ENCODE measurements at places on chromosomes 11 and 22.
A peak's percentile ranks its signal among the peaks of the same experiment; 100 is the strongest.

GRCh38 chr11:6419009-6419631, at the start of gene APBB1:
TSS of gene APBB1 (minus strand) at chr11:6419094. CDS start at chr11:6411347, 7,747 bp downstream.
- DNase-seq: peak; percentile 86

GRCh38 chr11:122375687-122376399, 259.8 kb upstream of the BLID start:
- no peak for DNase-seq

DNA sequence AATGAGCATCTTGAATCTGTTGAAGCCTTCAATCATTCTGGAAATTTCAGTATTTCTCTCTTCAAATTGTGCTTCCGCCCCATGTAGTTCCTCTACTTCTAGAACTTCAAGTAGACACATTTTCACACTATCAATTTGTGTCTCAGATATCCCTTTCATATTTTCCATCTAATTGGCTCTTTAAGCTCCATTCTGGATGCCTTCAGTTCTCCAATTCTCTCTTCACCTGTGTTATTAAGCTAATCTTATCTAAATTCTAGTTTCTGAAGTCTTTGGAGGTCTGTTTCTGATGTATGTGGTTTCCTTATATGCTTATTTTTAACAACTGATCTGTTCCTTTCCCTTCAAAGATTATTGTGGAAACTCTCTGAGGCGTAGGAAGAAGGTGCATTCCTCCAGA, 36.3 kb downstream of the CSTF3 start:
- no peak for DNase-seq

DNA sequence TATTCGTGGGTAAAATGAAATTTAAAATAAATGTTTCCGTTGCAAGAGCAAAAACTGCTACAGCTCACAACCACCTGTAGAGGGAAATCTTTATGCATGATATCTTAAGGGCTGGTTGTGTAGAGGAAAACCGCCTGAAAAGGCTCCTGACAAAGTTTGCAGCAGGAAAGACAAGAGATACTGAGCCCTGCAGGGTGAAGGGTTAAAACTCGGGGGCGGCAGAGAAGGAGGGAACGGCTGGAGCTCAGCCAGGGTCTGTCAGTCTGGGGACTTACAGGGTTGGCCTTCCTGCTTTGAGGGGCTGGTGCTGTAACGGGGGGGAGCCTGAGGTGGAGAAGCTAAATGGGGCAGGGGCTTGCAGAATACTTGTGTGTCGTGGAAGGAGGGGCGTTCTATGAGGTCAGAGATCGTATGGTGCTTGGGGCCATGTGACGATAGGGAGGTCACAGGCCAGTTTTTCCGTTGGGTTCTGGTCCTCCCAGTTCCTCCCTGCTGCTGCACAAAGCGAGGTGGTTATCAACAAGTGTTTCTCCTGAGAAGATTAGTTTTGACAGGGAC, 122.9 kb upstream of the HSD17B12 start:
- DNase-seq: no peak

DNA sequence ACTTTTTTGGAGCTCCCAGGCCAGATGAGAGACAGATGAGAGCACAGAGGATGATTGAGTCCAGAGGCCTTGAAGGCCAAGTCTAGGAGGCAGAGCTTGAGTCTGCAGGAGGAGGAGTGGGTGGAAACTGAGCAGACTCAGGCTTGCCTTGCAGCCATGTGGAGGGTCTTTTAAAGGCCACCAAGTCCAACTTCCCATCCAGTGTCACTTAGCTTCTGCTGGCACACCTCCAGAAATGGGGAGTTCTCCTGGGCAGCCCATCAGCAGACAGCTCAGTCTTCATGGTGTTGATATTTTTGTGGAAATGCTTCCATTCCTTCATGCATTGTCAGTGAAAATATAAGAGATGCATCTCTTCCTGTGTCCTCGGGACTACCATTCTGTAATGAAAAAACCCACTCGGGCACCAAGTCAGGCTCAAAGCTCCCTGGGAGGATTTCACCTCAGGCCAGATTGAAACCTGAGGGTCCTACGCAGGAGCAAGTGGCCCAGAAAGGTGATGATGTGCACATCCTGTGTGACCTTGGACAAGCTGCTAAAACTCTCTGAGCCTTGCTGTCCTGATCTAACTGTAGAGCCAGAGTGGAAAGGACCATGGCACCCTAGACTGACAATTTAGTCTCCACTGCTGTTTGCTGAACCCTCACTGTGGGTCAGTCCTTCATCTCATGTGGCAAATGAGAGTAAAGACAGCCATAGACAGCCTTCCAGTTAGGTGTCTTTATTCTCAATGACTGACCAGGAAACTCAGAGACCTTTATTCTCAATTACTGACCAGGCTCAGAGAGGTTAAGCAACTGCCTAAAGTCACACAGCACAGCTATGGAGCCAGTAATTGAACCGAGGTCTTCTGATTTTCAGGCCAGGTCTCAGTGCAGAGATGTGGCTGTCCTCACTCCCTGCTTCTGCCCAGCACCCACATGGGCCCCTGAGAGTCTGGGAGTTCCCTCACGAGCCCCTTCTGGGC, 2.9 kb upstream of the LRRC32 start:
- DNase-seq: no peak

DNA sequence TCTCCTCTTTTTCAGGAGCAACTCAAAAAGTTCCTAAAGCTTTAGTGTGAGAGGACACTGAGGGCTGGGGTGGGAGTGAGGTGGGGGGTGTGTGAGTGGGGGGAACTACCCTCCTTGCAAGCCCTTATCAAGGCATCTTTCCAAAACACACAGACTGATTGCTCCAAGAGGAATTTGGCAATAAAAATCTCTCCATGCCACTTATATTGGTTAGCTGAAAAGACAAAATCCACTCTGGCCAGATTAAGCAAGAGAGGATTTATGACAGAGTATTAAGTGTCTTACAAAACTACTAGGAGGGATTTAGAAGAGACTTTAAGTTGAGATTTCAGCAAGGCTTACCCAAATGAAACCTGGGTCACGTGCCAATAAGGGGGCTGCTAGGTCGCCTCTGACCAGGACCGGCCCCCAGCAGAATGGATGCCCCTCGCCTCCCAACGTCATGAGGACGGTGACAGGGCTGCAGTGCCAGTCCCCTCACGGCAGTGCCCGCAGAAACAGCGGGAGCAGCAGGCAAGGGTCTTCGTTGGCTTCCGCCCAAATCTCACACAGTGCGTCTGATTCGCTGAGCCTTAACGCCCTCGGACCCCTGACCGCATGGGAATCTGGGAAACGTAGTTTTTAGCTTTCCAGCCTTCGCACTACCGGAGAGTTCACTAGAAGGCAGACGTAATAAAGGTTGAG, 22.1 kb upstream of the CTR9 start:
- no peak for DNase-seq

DNA sequence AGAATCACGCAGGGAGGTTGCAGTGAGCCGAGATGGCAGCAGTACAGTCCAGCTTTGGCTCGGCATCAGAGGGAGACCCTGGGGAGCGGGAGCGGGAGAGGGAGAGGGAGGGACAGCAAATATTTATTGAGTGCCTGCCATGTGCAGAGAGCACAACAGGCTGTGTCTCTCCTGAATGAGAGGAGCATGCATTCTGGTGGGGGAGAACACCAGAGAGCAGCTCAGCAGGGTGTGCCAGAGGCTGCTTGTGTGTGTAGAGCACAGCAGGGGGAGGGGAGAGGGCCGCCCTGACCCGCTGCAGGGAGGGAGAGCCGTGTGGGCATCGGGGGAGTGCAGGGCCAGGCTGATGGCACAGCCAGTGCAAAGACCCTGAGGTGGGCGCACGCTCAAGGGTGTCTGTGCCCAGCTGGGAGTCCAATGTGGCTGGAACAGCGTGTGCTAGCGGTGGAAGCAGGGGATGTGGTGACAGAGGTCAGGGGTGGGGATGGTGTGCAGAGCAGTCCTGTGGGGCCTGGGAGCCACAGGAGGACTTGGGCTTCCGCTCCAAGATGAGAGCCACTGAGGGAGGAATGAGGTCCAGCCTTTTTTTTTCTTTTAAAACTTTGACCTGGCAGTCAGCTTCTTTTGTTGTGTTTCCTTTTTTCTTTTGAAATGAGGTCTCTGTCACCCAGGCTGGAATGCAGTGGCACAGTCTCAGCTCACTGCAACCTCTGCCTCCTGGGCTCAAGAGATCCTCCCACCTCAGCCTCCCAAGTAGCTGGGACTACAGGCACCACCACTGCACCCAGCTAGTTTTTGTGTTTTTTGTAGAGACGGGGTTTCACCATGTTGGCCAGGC, 12.0 kb downstream of the PPIL2 start:
- no peak for DNase-seq

DNA sequence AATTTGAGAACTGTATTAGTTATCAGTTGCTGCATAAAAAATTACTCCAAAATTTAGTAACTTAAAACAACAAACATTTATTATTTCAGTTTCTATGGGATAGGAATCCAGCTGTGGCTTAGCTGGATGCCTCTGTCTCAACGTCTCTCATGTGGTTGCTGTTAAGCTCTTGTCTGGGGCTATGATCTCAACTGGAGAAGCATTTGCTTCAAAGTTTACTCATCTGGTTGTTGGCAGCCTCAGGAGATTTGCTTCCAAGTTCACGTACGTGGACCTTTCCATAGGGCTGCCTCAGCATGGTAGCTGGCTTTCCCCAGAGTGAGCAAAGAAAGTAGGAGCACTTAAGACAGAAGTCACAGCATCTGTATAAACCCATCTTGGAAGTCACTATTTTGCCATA, 144.9 kb upstream of the SESN3 start:
- no peak for DNase-seq

GRCh38 chr22:47695176-47695575, 932.7 kb downstream of the TBC1D22A start:
- no peak for DNase-seq

DNA sequence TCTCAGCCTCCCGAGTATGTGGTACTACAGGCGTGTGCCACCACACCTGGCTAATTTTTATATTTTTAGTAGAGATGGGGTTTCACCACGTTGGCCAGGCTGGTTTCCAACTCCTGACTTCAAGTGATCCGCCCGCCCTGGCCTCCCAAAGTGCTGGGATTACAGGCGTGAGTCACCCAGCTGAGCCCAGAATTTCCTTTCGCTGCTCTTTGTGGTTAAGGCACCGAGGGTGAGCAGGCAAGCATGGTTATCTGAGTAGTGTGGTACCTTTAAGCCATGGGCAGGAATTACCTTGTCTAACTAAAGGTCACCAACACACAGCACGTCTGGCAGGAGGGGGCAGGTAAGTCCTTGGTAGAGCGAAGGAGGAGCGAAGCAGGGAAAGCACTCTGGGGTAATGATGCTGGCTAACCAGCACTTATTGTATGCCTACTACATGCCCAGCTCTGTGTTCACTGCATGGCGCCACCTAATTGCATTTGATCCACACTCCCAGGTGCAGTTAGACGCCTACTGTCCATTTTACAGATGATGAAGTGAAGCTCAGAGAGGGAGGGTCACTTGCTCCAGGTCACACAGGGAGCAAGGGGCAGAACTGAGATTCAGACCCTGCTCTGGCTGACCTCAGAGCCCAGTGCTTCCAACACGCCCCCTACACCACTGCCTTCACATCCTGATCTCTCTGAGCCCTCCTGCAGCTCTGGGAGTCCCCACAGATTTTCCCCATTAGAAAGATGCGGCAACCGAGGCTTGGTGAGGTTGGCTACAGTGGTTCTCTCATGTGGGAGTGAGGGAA, 45.7 kb downstream of the TRIOBP start:
- DNase-seq: no peak

DNA sequence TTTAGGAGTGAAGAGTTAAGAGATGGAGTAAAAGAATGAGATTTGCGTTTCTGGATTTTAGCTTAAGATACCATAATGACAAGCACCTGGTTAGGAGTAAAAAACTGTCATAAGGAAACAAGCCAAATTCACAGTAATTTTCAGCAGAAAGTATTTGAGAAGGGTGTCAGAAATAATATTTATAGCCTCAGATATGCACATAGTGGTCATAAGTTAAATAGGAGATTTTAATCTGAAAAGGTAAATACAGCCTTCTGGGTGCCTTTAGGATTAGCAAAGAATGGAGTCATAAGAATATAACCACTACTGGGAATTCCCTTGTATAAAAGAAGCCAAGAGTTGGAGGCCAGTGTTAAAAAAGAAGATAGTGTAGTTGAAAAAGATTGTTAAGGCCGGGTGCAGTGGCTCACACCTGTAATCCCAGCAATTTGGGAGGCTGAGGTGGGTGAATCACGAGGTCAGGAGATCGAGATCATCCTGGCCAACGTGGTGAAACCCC, 160.1 kb downstream of the SWAP70 start:
- no peak for DNase-seq

DNA sequence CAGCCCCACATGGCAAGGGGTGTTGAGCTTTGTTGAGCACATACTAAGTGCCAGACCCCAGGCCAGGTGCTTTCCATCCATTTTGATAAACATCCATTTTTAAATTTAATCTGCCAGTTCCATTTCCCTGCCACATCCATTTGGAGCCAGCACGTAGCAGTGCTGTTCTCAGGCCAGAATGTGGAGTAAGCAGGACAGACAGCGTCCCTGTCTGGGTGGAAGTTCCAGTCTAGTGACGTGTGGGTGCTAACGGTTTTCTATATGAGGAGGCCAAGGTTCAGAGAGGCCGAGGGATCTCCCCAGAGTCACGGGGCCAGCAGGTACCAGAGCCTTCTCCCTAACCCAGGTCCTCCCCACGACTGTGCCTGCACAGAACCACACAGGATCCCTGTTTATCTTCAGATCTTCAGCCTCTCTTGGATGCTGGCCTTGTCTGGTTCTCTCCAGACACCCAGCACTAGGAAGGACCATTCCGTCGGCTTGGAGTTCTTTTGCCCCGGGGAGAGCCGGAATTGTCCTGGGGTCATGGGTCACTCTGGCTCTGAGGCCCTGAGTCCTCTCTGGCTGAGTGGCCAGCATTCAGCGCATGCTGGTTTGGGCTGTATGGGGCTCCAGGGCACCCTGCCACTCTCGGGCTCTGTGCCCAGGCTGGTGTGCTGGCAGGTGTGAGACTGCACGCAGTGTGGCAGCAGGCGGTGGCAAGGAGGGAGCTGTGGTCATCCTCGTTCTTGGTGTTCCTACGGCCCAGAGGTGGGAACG, 63.6 kb upstream of the PPARA start:
- no peak for DNase-seq

DNA sequence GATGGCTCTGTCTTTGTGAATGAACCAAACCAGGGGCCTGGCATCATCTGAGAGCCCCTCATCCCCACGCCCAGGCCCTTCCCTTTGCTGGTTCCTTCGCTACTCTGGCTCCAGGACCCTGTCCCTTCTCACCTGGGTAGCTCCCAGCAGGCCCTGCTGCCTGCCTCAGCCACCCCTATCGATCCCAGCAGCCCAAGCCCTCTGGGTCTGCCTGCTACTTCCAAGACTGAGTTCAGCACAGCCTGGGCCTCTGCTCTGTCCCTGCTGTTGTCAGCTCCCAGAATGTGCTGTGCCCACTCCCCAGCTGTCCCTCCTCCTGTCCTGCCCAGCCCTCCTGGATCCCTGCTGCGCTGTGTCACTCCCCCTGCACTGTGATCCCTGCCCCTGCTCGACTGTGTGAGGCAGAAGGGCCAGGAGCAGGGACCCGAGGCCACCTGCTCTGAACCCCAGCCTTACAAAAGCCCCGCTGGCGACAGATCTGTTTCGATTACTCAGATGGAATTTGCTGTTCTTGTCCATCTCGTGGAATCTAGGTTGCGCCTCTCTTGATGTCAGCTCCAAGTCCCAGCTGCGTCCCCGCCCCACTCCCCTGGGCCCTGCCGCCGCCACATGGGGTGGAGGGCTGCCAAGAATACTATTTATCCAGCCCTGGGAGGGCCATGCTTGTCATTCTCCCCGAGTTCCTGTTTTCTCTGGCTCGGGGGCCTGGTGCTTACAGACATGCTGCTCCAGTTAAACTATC, 13.0 kb downstream of the MRPL21 start:
- no peak for DNase-seq

GRCh38 chr11:17479284-17480214, 2.9 kb upstream of the ABCC8 start:
- no peak for DNase-seq
